ENCODE measurements at places on chromosomes 16 and 17.
A peak's percentile ranks its signal among the peaks of the same experiment; 100 is the strongest.

GRCh38 chr16:70407811-70408274, 31.1 kb downstream of the ST3GAL2 start:
- DNase-seq = peak; percentile 75

DNA sequence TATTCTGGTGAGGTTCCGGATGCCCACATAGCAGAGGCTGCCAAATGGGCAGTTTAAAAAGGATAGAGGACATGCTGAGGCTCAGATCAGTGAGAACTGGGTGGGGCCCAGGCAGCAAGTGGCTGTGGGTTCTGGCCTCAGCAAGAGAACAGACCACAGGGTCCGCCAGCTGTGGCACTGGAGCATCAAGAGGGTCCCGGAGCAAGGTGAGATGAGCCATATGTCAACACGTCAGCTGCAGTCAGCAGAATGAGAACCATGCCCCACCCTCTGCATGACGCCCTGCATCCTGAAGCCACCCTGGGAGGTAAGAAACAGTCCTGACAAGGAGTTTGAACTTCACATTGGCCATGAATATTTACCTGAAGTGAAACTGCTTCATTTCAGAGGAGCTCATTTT, 20.1 kb upstream of the CCL5 start:
- no peak for DNase-seq

- DNase-seq = no peak
Observed at GRCh38 chr17:80526116-80526910, 18.3 kb upstream of the RPTOR start.

DNA sequence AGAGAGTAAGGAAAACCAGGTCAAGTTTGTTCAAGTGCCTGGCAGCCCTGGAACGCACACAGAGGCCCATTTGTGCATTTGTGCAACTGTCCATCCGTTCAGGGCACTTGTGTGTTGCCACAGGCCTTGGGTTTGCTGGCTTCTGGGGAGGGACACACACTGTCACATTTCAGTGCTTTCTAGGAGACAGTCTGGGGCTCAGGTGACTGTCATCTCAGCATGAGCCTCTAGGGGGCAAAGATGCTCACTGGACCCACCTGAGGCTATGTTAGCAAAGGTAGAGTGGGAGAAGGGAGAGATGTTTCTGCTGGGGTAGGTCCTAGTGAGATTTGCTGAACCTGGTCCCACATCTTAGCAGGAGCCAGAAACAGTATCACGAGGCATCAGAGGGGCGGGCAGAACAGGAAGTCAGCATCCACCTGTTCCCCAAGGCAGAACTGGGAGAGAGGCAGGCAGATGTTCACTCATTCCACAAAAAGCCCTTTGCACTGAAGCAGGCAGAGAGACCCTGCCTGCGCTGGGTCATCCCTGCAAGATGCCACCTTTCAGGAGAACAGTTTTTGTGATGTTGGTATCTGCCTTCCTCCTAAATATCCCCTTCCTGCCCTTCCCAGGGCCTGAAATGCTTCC, 48.5 kb downstream of the RAI1 start:
- DNase-seq = peak; percentile 89

DNA sequence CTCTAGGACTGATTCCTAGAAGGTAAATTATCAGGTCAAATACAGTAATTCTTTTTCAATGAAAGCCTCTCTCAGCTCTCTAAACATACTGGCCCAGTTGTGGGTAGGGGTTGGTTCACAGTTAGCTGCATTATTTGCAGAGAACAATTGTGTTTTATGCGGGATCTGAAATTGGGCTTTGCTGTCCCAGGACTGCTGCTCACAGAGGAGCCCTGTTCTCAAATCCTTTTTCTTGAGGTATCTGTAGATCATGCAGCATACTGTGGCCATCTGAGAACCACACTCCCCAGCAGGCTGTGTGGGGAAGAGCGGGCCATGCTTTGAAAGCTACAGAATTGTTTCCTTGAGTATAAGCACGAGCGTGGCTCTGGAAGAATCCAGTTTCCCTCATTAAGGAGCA, 17.5 kb downstream of the MTHFSD start:
- DNase-seq = no peak

- DNase-seq = no peak
Observed at GRCh38 chr17:49887086-49887743, 39.3 kb upstream of the TAC4 start.

GRCh38 chr16:6020162-6020985, 922.8 kb upstream of the EEF2KMT start:
- no peak for DNase-seq

GRCh38 chr17:37116671-37117185, 168.0 kb downstream of the AATF start:
- no peak for DNase-seq

GRCh38 chr17:67243284-67243683, 1.7 kb downstream of the HELZ start:
- no peak for DNase-seq

GRCh38 chr16:17780181-17780580, 309.4 kb upstream of the XYLT1 start:
- no peak for DNase-seq

DNA sequence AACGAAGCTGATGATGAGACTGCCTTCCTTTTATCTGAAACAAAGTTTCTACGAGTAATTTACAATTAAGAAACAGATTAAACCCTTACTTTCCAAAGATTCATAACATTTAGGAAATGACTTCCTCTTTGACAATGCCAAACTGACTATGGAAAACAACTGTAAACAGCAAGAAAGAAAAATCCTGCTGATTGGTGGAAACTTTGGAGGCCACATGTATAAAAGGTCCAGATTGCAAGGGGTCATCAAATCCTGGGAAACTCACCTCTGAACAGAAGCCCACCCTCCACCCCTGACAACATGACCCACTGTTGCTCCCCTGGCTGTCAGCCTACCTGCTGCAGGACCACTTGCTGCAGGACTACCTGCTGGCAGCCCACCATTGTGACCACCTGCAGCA, at the start of gene KRTAP9-6:
Gene KRTAP9-6 (plus strand): TSS at position 301 of the 400 bp plus-strand sequence. CDS start 0 bp downstream, at position 301.
- no peak for DNase-seq

GRCh38 chr17:27463235-27463677, 7.0 kb downstream of the KSR1 start:
- DNase-seq = no peak

DNA sequence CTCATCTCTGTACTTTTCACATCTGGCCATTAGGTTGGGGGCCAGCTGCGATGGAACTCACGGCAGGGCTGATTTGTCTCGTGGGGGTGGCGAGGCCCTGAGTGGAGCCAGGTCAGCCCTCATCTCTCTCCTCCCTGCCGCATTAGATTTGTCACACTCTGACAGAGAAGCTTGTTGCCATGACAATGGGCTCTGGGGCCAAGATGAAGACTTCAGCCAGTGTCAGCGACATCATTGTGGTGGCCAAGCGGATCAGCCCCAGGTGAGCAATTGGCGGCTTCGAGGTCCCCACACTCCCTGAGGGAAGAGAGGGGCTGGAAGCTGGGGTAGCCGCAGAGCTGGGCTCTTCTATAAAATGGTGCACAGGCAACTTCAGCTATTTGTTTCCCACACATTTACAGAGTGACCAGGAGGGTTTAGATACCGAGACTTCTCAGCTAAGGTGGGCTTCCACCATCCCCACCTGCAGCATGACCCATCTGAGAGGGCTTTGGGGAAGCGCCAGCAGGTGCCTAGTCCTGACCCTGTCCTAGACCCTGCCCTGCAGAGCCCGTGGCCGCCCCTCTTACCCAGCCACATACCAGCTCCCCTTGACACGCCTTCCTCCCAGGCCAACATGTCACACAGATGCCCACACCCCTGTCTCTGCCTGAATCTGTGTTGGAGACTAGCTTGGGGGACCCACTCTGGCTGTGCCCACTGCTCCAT, 8.4 kb downstream of the TMEM98 start:
- no peak for DNase-seq

DNA sequence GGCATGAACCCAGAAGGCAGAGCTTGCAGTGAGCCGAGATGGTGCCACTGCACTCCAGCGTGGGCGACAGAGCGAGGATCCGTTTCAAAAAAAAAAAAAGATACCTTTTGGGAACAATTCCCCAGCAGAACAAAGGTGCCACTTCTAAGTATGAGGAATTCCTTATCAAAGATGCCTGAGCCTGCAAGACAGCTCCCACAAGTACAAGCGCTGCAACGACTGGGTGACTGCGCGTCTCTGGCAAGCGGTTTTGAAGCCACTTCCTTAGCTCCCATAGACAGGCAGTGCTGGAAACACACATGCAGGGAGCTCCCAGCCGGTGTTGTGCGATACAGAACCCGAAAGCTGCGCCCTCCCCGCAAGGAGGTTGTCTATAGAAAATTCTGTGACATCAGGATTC, 60.5 kb downstream of the ADCY9 start:
- DNase-seq = no peak

- no peak for DNase-seq
Observed at GRCh38 chr16:57867000-57867561, 64.8 kb upstream of the KIFC3 start.

- no peak for DNase-seq
Observed at GRCh38 chr17:61235827-61236197, 163.8 kb upstream of the TBX2 start.

- peak; percentile 56 for DNase-seq
Observed at GRCh38 chr17:10292057-10292937, 80.5 kb downstream of the MYH13 start.

GRCh38 chr16:3478242-3478925, 16.9 kb downstream of the C16orf90 start:
- DNase-seq = no peak

DNA sequence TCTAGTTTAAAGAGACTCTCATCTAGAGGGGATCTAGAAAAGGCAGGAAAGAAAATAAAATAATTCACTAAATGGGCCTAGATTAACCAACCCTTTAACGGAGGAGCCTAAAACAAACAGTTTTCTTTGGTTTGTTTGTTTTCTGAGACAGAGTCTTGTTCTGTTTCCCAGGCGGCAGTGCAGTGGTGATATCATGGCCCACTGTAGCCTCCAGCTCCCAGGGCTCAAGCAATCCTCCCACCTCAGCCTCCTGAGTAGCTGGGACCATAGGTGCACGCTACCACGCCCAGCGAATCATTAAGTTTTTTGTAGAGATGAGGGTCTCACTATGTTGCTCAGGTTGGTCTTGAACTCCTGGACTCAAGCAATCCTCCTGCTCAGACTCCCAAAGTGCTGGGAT, 122.3 kb upstream of the TOB1 start:
- no peak for DNase-seq

DNA sequence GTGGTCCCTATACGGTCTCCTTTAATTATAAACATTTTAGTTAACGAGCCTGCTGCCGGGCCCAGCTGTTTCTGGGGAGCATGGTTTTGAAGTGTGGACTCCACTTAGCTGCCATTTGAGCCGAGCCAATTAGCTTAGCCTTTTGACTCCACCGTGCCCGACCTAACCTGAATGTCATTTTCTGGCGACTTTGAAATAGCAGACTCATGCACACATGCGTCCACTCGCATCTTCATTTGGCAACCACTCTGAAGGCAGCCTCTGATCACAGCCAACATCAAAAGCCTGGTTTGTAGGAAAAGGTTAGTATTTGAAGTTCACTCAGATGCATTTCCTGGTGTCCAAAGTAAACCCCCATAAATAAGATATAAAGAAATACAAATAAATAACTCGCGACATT, 16.8 kb downstream of the AXIN2 start:
- no peak for DNase-seq

DNA sequence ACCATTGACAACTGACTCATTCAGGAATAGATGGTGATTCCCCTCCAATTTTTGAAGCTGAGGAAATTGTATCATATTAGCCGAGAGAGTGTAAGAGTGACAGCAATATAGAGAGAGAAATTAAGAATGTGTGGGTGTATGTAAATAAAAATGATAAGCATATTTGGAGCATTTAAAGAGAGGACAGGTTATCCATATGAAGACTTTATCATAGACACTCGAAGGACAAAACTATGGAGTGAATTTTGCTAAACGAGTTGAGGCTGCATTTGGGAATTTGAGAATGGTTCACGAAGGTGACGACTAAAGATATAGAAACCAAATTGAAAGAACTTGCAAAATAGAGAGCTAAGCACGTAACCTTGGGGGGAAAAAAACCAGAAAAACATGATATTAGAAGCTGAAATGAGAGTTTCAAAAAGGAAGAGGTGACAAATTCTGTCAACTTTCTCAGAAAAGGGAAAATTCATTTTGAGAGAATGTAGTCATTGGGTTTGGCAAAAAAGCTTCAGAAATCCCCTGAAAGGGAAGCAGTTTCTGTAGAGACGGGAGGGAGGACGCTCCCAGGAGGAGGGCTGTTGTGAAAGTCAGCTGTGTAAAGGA, 129.7 kb downstream of the KCNJ2 start:
- DNase-seq = no peak

- DNase-seq = no peak
Observed at GRCh38 chr17:65833214-65833613, 271.8 kb upstream of the AXIN2 start.

- DNase-seq = no peak
Observed at GRCh38 chr17:68019336-68019674, 16.2 kb upstream of the KPNA2 start.

- no peak for DNase-seq
Observed at GRCh38 chr16:77459534-77460254, 24.9 kb upstream of the ADAMTS18 start.

- DNase-seq = no peak
Observed at GRCh38 chr16:64712026-64712425, 409.8 kb downstream of the CDH11 start.

GRCh38 chr16:89993971-89994370, 25.3 kb downstream of the DBNDD1 start:
- no peak for DNase-seq

DNA sequence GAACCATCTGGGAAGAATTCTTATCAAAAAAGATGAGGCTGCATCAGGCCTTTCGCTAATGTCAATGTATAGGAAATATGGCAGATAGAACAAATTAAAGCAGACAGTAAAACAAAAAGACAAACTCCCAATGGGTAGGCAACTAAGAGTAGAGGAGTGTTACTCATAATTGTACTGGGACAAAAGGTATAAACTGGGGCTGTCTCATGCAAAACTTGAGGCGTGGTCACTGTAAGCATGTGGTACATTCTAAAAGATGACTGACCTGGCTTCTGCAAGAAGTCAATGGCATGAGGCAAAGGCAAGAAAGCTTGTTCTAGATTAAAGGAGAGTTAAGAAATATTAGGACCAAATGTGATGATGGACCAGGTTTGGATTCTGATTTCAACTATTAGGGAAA, 26.7 kb downstream of the SMIM36 start:
- peak; percentile 24 for DNase-seq

GRCh38 chr16:25140459-25140858, 28.9 kb downstream of the LCMT1 start:
- no peak for DNase-seq

- no peak for DNase-seq
Observed at GRCh38 chr17:42514867-42515266, 21.2 kb upstream of the NAGLU start.
